ENCODE measurements at places on chromosomes 3 and 15. TPM values are rescaled to one million over a fixed set of nuclear protein-coding genes. Genes with fewer than 3 reads are reported as not detected.

Gene CPNE4
- total RNA-seq = not detected

Gene CEMIP
- 146 TPM for total RNA-seq

- H3K4me3 ChIP-seq = no peak overlapping the region
- DNase-seq = no peak
- H3K36me3 ChIP-seq = no peaks in the 10 kb centered on the region
Observed at GRCh38 chr3:89527736-89528305, 420.4 kb downstream of the EPHA3 start.

- H3K27ac ChIP-seq = peak overlapping the region; percentile 52
- peaks cover 41% of the 10 kb centered on the region for H3K4me1 ChIP-seq
- H3K36me3 ChIP-seq = no peaks in the 10 kb centered on the region
- DNase-seq = no peak
- no peak overlapping the region for H3K4me3 ChIP-seq
Observed at GRCh38 chr15:100041127-100041828, 300.5 kb downstream of the ADAMTS17 start.

All from chondrocyte (in vitro differentiated cells).